ENCODE measurements at places on chromosomes 2 and 18.

GRCh38 chr18:58495634-58496033, 133.3 kb downstream of the ALPK2 start:
- no peak for DNase-seq

GRCh38 chr2:8679567-8679826, 2.4 kb upstream of the ID2 start:
- DNase-seq, result no peak

GRCh38 chr2:29370581-29371125, 255.4 kb downstream of the CLIP4 start:
- DNase-seq, result no peak

DNA sequence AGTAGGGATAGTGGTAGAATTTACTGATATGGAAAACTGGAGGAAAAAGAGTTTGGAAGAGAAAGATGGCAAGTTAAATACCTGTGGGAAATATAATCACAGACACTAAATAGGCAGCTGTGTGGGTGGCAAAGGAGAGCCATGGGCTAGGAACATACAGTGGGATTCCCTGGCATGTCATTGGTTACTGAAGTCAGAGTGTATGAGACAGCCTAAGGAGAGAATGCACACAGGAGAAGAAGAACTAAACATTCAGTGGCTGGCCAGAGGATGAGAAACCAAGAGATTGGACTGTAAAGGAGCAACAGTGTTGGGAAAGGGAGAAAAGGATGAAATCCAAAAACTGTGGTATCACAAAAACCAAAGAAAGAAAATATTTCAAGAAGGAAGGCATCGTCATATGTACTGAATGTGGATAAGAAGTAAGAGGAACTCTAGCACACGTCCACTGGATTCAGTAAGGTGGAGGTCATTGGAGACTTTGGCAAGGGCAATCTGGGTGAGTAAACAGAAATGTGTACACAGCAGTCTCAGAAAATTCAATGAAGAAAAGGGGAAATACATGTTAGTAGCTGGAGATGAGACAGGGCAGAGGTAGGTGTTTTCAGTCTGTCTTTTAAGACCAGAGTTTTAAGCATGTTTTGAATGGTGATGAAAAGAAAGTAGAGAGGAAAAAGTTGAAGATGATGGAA, 83.3 kb downstream of the SPIRE1 start:
- no peak for DNase-seq
